ENCODE measurements at places on chromosomes 6 and 20. TPM values are rescaled to one million over a fixed set of nuclear protein-coding genes. Genes with fewer than 3 reads are reported as not detected.

- H3K27ac ChIP-seq, result no peak overlapping the region
- DNase-seq, result no peak
- H3K27me3 ChIP-seq, result no peaks in the 10 kb centered on the region
- H3K4me3 ChIP-seq, result no peak overlapping the region
Observed at GRCh38 chr20:52676283-52676995, 295.7 kb upstream of the TSHZ2 start.

GRCh38 chr6:7543789-7544424 lies 2.4 kb downstream of the DSP start:
- no peaks in the 10 kb centered on the region for H3K27me3 ChIP-seq
- H3K27ac ChIP-seq, result peak overlapping the region; percentile 97
- DNase-seq, result peak; percentile 43
- peaks cover 4% of the 10 kb centered on the region for H3K36me3 ChIP-seq
- peak overlapping the region; percentile 76 for H3K4me3 ChIP-seq

The PTK6 gene
- total RNA-seq, result not detected

DNA sequence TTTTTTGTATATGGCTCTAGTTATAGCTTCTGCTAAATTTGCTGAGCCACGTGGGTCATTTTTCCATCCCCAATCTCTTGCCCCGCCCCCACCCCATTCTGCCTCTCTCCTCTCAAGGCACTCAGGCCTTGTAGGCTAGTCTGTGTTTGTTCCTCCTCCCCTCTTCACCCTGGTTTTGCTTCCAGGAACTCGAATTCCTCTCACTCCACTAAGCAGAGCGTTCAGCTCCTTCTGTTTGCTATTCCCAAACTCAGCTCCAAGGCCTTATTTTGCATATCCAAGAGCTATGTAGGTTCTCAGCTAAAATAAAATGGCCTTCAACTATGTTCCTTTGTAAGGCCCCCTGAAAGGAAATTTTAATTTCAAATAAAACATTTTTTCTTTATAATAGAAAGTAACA lies 1293.7 kb downstream of the EPHA7 start:
- H3K27ac ChIP-seq, result no peak overlapping the region
- H3K4me1 ChIP-seq, result peaks cover 21% of the 10 kb centered on the region
- no peak overlapping the region for H3K4me3 ChIP-seq
- no peaks in the 10 kb centered on the region for H3K36me3 ChIP-seq
- no peak for DNase-seq

- H3K27ac ChIP-seq, result no peak overlapping the region
- no peaks in the 10 kb centered on the region for H3K4me1 ChIP-seq
- DNase-seq, result no peak
- no peaks in the 10 kb centered on the region for H3K36me3 ChIP-seq
- H3K27me3 ChIP-seq, result no peaks in the 10 kb centered on the region
Observed at GRCh38 chr6:44915111-44915510, 413.0 kb upstream of the RUNX2 start.

DNA sequence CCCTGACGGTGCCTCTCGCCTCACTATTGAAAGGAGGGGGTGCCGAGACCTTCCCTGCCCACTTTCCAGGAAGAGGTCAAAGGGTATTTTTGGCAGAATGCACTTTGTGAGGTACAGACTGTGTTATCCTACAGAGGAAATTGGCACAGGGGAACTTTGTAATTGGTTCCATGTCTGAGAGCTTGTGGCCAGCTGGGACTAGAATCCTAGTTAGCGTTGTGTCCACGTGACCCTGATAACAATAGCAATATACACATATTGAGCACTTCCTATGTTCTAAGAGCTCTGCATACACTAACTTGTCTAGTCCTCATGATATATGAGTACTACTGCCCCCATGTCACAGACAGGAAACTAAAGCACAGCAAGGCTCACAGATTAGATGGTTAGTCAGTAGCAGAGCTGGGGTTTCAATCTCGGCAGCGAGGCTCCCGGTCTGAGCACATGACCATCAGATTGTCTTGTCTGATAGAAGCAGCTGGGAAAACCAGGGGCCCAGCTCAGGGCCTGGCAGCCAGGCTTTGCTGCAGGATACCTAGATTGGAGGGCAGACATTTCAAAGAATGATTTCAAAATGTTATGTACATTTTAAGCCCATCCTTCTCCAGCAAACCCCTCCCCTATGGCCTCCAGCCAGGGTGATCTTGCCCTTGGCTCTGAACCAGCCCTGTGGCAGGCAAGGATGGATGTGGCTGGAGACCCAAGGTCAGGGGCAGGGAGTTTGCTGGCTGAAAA lies 1.4 kb downstream of the MAPK13 start:
- H3K36me3 ChIP-seq, result no peaks in the 10 kb centered on the region
- peaks cover 23% of the 10 kb centered on the region for H3K4me1 ChIP-seq
- DNase-seq, result peak; percentile 31
- no peak overlapping the region for H3K4me3 ChIP-seq
- H3K27me3 ChIP-seq, result peaks cover 26% of the 10 kb centered on the region

The IL20RA gene
- 0.99 TPM for total RNA-seq

DNA sequence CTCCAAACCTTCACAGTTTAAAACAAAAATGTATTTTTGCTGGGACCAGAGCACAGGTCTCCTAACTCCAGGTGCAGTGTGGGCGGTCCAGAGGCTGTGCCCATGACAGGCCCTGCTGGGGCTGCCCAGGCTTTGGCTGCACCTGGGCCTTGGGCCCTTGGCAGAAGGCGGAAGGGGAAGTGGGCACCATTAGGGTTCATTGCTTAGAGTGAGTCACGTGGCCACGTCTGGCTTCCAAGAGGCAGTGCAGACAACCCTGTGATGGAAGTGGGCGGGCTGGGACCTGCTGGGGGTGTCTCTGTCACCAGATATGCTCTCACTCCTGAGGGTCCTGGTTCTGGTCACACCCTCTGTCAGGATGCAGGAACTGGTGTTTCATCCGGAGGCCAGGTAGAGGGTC lies 302.2 kb downstream of the QKI start:
- no peaks in the 10 kb centered on the region for H3K36me3 ChIP-seq
- DNase-seq, result no peak
- H3K4me1 ChIP-seq, result peaks cover 5% of the 10 kb centered on the region
- H3K27me3 ChIP-seq, result no peaks in the 10 kb centered on the region
- no peak overlapping the region for H3K27ac ChIP-seq

- H3K36me3 ChIP-seq, result no peaks in the 10 kb centered on the region
- H3K27ac ChIP-seq, result no peak overlapping the region
- H3K4me3 ChIP-seq, result no peak overlapping the region
- no peak for DNase-seq
Observed at GRCh38 chr20:10521068-10521831, 86.1 kb downstream of the SLX4IP start.

DNA sequence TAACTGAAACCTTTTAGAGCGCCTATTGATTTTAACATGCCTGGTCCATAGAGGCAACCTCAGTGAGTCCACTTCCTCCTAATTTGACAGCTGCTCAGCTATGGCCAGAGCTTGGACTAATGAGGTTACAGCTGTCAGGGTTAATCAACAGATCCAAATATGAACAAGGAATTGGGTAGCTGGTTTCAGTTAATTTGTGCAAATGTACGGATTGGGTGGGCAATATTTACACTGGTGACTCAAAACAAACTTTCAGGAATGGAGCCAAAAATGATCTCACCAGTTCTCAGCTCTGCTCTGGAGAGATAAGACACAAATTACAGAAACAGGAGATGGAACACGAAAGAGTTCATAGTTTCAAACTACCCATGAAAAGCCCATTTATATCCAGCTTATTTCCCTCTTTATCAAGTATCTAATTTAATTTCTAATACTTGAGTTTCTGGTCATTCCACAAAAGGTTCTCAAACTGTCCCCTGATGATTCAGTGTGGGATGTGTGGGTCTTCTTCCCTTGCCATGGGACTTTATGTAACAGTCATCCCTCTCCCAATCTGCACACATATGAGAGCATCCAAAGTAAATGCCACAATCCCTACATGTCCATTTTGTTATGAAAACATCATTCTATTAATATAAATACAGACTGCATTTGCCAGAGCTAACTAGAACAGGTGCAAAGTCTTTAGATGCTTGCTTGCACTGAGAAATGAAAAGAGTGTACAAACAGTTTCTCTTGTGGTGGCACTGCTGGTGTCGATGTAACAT lies 149.9 kb downstream of the RPS12 start:
- no peak overlapping the region for H3K4me3 ChIP-seq
- no peaks in the 10 kb centered on the region for H3K36me3 ChIP-seq
- no peak for DNase-seq
- peaks cover 3% of the 10 kb centered on the region for H3K27me3 ChIP-seq
- no peak overlapping the region for H3K27ac ChIP-seq

GRCh38 chr6:153210083-153210482 lies 79.0 kb upstream of the RGS17 start:
- no peaks in the 10 kb centered on the region for H3K4me1 ChIP-seq
- no peak overlapping the region for H3K4me3 ChIP-seq
- no peak overlapping the region for H3K27ac ChIP-seq
- no peaks in the 10 kb centered on the region for H3K36me3 ChIP-seq
- peak; percentile 74 for DNase-seq

The ATP6V1G2 gene
- 28.8 TPM for total RNA-seq

The HCRTR2 gene
- total RNA-seq, result not detected

DNA sequence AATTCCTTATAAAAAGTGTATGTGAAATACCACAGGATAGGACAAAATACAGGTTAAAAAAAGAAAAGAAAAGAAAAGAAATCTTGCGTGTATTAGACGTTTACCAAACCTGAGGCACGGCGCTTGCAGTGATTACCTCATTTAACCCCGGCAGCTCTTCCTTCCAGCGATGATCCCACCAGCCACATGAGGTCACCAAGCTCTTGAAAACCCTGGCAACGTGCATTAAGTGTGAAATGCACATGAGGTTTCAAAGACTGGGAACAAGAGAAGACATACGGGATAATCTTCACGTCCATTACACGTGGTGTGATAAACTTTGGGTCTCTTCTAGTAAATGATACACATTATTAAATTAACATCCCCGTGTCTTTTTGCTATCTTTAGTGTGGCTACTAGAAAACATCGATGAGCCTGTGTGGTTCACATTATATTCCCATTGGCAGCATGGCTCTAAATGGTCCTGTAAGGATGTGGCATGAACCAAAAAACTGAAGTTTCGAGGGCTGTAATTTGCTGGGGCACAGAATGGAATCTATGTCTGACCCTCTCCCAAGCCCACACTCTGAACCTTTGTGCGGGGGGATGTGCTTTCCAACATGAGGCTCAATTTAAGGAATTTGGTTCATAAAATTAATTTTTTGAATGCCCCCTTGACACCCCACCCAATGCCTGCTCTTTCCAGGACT lies 59.2 kb upstream of the THBS2 start:
- H3K27me3 ChIP-seq, result no peaks in the 10 kb centered on the region
- DNase-seq, result peak; percentile 35
- no peaks in the 10 kb centered on the region for H3K36me3 ChIP-seq
- no peaks in the 10 kb centered on the region for H3K4me1 ChIP-seq
- H3K27ac ChIP-seq, result no peak overlapping the region

GRCh38 chr6:117022774-117023173 lies 145.7 kb downstream of the RFX6 start:
- no peak overlapping the region for H3K4me3 ChIP-seq
- no peaks in the 10 kb centered on the region for H3K27me3 ChIP-seq
- no peak for DNase-seq

GRCh38 chr6:70310063-70310694 lies 7.3 kb upstream of the COL9A1 start:
- H3K27me3 ChIP-seq, result no peaks in the 10 kb centered on the region
- H3K27ac ChIP-seq, result no peak overlapping the region
- H3K4me3 ChIP-seq, result no peak overlapping the region
- H3K36me3 ChIP-seq, result no peaks in the 10 kb centered on the region

The MCHR2 gene
- not detected for total RNA-seq

DNA sequence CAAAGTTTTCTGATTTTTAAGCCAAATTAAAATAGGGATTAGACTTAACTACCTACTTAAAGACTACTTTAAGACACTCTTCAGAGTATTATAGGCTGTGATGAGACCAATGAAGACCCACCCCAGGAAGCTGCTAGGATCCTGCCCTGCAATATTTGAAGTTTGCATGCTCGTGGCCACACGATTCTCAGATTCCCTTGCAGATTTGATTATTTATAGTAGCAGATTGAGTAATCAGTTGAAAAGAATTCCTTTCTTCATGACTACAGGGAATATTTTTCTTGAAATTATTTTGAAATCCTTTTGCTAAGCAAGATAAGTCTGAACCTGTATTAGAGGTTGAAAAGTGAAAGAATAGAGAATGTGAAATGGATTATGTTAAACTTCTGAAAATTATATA lies 122.3 kb downstream of the B3GAT2 start:
- no peak overlapping the region for H3K27ac ChIP-seq
- DNase-seq, result no peak
- peaks cover 5% of the 10 kb centered on the region for H3K36me3 ChIP-seq
- H3K4me1 ChIP-seq, result no peaks in the 10 kb centered on the region
- H3K27me3 ChIP-seq, result no peaks in the 10 kb centered on the region
- no peak overlapping the region for H3K4me3 ChIP-seq

DNA sequence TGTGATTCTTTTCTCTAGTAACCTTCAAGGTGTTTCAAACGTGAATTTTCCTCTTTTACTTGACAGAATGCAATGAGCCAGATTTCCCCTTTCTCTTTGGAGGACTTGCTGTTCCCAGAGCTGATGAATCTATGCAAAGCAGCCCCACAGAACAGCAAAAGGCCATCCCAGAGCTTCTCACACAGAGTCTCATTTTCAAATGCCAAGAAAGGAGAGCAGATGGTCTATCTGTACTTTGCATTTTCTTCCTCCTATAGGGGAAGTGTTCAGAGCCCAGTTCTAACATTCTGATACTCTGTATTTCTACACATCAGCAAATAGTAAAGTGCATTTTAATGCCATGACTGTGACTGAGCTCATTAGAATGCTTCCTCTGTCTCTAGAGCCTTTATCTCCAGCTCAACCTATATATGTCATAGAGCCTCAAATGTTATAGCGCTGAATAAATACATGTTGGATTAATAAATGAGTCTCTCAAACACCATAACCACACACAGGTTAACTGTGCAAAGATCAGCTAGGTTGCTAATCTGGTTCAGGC lies 81.8 kb upstream of the EYA4 start:
- no peak overlapping the region for H3K4me3 ChIP-seq
- no peak for DNase-seq
- H3K27me3 ChIP-seq, result no peaks in the 10 kb centered on the region
- no peaks in the 10 kb centered on the region for H3K36me3 ChIP-seq
- no peak overlapping the region for H3K27ac ChIP-seq

DNA sequence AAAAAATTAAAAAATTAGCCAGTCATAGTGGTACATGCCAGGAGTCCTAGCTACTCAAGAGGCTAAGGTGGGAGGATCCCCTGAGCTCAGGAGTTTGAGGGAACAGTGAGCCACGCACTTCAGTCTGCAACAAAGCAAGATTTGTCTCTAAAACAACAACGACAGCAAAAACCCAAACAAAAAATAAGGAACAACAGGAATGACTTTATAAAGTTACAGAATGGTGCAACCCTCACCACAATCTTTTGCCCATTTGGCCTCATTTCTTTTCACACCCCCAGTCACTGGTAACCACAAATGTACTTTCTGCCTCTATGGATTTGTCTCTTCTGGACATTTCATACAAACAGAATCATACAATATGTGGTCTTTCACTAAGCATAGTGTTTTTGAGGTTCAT lies 16.7 kb upstream of the ZFAND3 start:
- H3K36me3 ChIP-seq, result no peaks in the 10 kb centered on the region
- H3K4me3 ChIP-seq, result no peak overlapping the region
- no peak for DNase-seq
- no peak overlapping the region for H3K27ac ChIP-seq
- H3K4me1 ChIP-seq, result no peaks in the 10 kb centered on the region
